ENCODE measurements at places on chromosomes 2 and 18.
A peak's percentile ranks its signal among the peaks of the same experiment; 100 is the strongest.

DNA sequence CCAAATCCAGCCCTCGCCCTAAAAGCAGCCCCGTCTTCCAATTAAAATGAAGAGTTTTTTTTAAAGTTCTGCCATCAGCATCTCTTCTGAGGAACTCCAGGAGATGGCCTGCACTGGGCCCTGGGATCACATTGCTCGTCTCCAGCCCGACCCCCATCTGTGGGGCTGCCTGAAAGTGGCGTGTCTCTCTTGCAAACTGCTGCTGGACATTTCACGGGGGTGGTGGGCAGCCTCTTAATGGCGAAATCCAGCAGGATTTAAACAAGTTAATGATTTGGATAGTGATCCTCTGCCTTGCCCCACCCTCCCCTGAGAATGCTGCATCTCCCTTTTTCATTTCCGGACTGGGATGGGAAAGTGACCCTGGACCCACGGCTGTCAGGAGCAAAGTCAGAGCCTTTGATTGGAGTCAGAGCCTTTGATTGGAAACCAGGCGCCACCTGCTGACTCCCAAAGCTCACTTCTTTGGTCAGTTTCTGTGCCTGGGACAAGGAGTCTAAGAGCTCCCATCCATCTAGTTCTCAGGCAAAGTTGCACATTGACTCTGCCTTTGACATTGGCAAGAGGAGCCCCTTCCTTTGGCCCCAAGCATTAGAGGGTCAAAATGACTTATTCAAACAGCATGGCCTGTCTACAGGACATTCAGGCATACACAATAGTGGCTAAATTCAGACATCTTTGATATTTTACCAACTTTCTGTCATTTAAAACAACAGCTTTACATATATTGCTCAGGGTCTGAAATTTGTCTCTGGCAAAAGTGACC is 155.2 kb downstream of the SH3BP4 start:
- DNase-seq = peak; percentile 46

DNA sequence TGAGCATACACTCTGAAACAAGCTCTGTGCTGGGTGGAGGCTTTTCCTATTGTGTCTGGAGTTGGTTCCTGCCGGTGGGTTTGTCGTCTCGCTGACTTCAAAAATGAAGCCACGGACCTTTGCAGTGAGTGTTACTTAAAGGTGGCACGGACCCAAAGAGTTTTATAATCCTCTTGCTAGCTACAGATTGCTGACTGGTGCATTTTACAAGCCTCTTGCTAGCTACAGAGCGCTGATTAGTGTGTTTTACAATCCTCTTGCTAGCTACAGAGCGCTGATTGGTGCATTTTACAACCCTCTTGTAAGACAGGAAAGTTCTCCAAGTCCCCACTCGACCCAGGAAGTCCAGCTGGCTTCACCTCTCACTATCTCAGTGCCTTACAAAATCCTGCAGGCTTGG is 15.3 kb downstream of the DCDC2C start:
- DNase-seq = no peak

DNA sequence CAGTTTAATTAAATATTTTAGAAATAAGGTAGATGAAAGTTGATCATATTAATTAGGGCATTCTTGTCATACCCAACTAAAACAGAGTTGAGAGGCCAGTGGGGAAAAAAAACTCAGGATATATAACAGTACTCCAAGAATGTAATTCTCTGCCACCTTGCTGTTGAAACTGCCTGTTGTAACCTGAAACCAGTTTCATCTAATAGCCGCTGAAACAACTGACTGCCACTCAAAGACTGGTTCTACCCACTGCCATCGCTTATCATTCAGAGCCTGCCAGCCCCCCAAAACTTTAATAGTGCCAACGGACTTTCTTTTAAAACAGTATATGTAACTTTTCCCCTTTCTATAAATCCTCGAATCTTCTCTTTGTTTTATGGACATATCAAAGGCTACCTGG is 37.7 kb upstream of the FSIP2 start:
- DNase-seq = no peak

DNA sequence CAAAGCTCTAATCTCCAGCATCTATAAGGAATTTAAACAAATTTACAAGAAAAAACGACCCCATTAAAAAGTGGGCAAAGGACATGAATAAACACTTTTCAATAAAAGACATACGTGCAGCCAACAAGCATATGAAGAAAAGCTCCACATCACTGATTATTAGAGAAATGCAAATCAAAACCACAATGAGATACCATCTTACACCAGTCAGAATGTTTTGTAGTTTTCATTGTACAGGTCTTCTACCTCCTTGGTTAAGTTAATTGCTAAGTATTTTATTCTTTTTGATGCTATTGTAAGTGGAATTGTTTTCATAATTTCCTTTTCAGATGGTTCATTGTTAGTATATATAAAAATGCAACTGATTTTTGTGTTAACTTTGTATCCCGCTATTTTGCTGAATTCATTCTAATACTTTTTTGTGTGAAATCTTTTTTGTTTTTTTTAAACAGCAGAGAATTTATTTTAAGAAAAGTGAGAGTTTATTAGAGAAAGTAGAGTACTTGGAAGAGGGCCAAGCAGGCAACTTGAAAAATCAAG is 40.7 kb downstream of the SLC39A10 start:
- DNase-seq = no peak

DNA sequence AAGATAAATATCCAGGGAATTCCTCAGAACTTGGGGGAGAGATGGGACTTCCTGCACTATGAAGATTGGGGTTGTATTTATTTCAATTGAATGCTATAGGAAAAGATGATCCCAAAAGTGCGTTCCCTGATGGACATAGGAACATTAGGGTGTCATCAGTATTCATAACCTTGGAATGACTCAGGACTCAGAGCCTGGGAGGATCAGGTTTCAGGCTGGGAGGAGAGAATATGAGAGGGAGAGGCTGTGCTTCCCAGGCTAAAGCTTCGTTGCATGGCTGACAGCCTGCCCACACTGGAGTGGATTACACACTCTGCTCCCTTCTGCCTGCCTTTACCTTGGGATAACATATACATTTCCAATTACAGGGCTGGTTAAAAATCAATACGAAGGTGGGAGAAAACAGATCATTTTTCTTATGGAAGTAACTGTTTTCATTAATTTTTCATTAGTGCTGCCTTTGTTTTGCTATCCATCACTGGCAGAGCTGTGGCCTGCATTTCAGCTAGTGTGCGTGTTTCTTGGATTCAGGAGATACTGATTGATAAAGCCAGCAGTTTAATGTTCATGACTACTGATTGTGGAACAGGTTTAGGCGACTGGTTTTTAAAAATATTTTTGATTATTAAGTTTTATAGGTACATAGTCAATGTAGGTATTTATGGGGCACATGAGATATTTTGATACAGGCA is 118.7 kb downstream of the KCTD1 start:
- peak; percentile 65 for DNase-seq

GRCh38 chr2:8565399-8566154 is 116.3 kb upstream of the ID2 start:
- DNase-seq = no peak

DNA sequence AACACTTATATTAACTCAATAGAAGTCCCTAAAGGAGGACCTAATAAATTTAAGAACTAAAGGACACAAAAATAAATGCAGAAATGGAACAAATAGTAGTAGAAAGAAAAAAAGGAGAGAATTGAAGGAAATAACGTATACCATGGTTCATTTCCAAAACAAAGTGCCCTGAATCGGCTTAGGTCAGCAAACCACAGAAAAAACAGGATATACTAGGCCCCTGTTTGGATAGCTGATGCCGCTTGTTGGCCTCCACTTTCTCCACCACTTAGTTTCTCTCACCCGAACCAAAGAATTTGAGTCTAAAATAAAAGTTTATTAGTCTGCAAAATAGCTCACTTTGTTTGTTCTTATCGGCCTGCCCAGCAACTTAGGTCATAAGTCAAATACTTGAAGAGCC is 100.4 kb downstream of the HIBCH start:
- DNase-seq = no peak

DNA sequence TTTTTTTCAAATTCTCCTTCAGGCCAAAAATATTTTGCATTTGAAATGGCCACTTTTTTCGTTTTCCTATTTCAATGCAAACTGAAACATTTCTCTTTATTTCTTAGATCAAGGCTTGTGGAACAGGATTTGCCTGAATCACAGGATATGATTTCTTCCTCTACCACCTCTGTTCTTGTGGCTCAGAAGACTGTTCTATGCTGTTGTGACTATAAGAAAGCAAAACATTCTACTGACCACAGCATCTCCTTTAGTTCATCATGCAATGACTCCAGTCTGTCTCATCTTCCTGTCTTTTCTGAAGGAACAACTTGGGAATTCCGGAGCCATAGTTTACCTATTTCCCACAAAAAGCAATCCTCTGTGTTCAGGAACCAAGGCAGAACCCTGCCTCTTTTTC is 16.2 kb upstream of the ZNF512 start:
- peak; percentile 21 for DNase-seq

DNA sequence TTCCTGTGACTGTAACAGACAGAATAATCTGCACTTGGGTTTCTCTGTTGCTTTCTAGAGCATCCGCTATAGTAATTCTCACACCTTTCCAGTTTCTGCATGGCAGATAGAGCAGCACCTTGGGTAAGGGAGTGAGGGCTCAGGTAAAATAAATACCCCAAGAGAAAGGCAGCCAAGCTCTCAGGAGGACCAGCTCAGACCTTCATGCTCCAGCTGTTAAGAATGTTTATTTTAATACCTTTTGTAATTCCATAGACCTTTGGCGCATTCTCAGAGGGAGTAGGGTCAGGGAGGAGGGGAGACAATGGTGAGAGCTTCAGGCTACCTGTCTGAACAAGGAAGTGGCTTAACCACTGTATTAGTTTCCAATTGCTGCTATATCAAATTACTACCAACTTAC is 16.2 kb upstream of the TMEM178A start:
- DNase-seq = no peak

DNA sequence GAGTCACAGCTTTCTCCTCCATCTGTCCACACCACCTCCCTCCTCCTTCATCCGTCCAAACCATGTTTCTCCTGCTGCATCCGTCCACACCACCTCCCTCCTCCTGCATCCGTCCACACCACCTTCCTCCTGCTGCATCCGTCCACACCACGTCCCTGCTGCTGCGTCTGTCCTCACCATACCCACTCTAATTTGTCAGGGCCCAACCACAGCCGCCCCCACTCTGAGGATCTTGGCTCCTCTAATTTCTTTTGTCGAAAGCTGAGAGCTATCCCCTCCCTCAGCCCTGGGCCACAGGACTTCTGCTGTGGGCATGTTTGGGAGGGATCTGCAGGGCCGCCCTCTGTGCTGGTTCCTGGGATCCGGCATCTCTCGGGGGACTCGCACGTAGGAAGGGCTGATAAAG is 67.4 kb downstream of the TPO start:
- no peak for DNase-seq

DNA sequence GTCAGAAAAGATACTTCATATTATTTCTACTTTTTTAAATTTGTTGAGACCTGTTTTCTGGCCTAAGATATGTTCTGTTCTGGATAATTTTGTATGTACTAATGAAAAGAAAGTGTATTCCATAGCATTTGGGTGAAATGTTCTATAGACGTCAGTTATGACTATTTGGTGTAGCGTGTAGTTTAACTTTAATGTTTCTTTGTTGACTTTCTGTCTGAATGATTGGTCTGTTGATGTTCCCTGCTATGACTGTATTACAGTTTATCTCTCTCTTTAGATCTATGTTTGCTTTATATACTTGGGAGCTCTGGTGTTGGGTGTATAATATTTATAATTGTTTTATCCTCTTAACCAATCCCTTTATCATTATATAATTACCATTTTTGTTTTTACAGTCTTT is 352.4 kb downstream of the PTPRM start:
- no peak for DNase-seq

DNA sequence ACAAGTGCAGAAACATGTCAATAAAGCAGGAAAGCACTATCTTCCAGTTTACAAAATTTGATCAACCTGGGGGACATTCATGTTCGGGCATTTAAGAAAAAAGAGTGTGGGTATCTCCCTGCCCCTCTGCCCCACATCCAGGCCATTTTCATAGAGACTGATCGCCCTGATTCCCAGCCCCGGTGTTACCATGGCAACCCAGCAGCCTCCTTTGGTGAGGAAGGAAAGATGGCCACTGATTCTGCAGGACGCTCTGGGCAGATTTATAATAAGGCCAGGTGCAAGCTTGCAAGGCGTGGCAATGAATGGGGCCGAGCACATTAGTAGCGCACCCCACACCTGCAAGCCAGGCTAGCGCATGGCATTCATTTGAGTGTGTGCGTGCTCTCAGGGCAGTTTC is 36.7 kb upstream of the ARL4C start:
- no peak for DNase-seq

GRCh38 chr2:188291142-188291616 is 495 bp upstream of the GULP1 start:
- DNase-seq = no peak

GRCh38 chr2:216596236-216596979 is 36.8 kb upstream of the IGFBP2 start:
- peak; percentile 95 for DNase-seq

DNA sequence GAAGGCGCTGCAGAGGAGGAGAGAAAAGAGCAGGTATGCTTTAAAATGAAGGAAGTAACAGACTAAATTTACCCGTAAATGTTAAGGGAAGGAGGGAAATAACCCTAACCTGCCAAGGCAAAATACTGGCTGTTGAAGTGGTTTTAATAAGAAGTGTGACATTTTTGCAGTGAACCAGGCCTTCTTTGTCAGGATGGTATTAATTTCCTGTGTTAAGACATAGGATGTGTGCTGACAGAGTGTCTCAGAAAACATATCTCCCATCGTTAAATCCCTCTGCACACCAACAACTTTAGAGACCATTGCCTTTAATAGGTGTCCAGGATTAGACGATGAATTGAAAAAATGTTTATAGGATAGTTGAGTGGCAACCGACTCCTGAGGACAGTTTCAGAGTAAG is 9.9 kb downstream of the TTC39C start:
- no peak for DNase-seq

- DNase-seq = no peak
Observed at GRCh38 chr2:108587621-108588020, 53.4 kb downstream of the LIMS1 start.

- no peak for DNase-seq
Observed at GRCh38 chr2:134917888-134918525, 615 bp upstream of the CCNT2 start.

- no peak for DNase-seq
Observed at GRCh38 chr2:133266041-133266925, 302.0 kb downstream of the NCKAP5 start.

DNA sequence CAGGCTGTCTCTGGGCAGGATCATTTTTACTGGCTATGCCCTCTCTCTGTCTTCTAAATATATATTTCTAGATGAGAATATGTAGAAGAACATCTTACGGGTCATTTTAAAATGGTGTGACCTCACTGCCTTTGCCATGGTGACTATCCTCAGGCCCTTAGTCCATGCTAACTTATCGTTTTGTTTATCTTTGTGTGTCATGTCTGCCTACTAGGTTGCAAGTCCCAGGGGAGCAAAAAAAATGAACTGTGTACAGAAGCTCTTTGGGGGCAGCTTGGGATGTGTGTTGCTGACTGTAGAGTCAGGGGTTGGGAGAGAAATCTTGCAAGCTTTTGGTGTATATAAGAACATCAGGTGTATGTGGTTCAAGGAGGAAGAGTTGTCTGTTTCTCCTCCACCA is 11.0 kb downstream of the CPSF3 start:
- DNase-seq = no peak

DNA sequence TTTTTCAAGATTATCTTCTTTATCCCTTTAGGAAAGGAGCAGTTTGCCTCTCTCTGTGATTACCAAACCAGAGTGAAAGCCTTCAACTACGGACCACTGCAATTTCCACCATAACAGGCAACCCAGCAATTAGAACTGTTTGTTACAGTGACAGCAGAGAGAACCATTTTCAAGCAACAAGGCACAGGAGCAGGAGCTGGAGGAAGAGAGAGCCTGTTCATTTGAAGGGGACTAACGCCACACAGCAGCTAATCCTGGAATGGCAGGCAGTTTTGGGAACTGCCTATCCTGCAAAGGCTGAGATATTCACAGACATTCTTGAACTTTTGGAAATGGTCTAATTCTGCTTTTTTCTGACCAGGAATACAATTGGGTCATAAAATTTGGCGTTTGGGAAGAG is 1541.9 kb upstream of the PIK3C3 start:
- DNase-seq = peak; percentile 39
